ENCODE measurements at places on chromosomes 2 and 18.

DNA sequence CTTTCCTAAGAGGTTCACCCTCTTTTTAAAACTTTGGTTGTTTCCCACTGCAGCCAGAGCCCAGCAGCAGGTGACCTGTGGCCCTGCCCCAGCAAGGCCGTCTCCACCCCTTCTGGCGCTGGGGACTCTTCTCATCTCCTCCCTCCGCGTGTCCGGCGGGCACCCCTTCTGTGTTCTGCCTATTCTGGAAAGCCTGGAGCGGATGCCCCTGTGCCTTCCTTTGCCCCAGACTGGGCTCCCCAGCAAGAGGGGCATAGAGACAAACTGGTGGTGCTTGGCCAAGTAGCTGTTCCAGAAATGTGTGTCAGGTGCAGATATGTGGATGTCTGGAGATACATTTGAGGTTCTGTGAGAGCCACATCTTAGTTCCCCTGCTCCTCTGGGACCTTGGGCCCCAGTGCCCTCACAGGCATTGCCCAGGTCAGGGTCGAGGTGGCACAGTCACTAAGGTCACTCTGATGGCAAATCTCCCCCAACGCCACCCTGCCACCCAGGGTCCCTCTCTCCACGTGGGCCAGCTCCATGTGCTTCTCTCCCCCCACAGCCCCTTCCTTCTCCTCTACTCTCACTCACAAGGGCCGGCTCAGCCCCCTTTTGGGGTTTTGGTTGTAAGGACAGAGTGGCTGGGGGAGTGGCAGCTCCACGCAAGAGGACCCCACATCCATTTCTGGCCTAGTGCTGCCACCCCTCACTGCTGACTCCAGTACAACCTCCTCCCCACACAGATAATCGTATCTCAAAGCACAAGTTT lies 35.5 kb upstream of the TAF1B start:
- no peak for DNase-seq

- DNase-seq, result no peak
Measured at GRCh38 chr2:124001696-124002430, 23.2 kb upstream of the CNTNAP5 start.

- no peak for DNase-seq
Measured at GRCh38 chr2:155846259-155846658, 486.3 kb downstream of the NR4A2 start.

- no peak for DNase-seq
Measured at GRCh38 chr2:142134911-142135310, 4.1 kb upstream of the LRP1B start.

DNA sequence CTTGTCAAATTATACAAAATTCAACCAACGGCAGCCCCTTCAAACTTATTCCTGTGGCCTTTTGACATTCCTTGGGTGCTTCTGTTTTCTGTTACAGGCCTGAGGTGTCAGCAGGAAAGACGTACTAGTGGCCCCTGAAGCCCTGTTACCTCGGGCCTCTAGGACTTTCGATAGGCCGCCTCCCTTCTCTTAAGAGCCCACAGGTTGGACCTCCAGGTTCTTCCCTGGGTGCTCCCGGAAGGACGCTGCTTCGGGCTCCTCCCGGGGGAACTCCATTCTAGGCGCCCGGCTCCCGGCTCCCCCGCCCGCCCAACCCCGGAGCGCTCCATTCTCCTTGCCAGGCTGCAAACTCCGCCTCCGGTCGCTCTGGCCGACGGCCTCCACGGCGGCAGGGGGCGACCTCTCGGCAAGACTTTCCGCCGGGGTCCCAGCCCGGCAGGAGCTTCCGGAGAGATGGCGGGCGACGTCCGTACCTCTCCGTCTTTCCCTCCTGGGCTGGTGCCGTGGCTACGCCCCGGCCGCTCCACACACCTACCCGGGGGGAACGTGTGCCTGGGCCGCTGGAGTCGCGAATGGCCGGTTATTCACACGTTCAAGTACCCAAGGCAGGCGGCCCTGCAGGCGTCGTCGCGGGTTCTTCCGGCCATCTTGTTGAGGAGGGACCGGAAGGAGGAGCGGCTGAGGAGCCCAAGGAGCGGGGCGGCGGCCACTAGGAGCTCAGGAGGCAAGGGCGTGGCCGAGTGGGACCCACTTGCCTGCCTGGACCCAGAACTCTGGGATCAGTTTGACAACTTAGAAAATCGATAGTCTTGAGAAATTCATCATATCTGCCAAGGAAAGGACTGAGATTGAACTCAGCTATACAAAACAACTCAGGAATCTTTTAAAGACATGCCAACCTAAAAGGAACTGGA lies 27.5 kb downstream of the BOLA3 start:
- DNase-seq, result peak; percentile 84

DNA sequence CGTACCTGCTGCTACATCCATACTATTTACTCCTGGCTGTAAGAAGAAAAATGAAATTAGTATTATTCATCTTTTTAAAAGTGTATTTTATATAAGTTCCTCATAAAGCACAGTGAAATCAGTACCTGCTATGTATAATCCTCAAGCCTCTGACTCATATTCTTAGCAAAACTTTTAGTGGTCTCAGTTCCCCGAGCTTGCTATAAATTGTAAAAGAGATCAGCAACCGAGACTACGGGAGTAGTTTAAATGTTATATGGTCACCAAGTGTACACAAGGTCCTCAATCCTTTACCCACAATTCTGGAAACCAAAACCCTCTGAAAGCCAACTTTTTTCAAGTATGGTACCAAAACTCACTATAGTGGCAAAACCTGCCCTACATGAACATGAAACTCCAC lies 24.2 kb downstream of the PRPF40A start:
- no peak for DNase-seq

DNA sequence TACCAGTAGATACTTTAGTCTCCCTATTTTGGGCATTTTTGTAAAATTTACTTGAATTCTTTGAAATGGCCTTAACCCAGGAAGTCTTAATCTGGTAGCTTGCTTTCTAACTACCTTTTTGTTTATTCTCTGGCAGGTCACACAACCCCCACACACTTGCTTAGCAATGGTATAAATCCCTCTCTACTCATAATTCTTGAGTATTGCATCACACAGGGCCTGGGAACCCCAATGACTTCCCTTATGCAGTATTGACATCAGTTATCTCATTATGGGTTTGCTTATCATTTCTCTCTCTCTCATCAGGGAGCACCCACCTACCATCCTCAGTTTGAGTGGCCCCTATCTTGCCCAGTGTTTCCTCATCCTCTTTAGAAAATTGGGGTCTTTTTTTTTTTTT lies 207.1 kb downstream of the KCNS3 start:
- DNase-seq, result no peak

DNA sequence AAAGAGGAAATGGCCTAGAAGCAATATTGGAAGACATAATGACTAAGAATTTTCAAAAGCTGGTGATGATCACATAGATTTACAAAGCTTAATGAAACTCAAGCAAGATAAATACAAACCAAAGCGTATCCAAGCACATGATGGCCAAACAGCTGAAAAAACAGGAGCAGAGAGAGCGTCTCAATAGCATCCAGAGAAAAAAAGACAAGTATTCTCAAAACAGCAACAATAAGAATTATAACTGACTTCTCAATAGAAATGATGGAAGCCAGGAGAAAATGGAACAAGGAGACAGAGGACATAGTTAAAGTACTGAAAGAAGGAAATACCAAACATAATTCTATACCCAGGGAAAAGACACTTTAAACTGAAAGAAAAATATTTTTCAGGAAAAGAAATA lies 437.2 kb upstream of the TNP1 start:
- no peak for DNase-seq

GRCh38 chr2:239401881-239402233 lies 1.0 kb upstream of the HDAC4 start:
- DNase-seq, result no peak

GRCh38 chr18:64399566-64399965 lies 250.7 kb upstream of the LINC00305 start:
- DNase-seq, result no peak

DNA sequence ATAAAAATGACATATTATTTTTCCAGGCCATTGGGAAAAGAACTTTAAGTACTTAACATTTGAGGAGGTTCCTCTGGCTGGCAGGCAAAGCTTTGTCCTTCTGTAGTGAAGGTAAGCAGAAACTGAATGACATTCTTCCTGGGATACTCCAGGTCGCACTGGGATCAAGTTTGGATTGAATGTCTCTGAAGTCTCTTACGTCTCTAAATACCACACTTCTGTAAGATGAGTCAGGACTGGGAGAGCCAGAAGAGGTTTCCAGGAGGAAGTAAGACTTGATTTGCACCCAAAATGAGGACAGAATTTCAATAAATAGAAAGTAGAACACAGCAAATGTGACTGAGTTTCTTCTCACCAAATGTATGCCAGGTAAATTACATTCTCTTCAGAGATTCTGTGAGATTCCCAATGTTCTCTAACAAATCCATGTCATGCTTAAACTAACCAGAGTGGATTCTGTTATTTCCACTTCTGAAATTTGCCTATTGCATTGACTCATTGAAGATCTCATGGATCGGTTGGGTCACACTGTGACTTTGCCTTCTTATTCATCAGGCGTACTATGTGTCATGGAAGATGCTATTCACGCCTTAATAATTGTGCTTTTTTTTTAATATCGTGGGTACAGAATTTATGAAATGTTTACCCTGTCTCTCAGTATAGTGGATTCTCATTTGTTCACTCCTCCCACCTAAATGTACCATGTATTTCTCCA lies 25.5 kb upstream of the VIT start:
- no peak for DNase-seq

GRCh38 chr2:198424112-198424511 lies 619.7 kb downstream of the PLCL1 start:
- DNase-seq, result no peak

DNA sequence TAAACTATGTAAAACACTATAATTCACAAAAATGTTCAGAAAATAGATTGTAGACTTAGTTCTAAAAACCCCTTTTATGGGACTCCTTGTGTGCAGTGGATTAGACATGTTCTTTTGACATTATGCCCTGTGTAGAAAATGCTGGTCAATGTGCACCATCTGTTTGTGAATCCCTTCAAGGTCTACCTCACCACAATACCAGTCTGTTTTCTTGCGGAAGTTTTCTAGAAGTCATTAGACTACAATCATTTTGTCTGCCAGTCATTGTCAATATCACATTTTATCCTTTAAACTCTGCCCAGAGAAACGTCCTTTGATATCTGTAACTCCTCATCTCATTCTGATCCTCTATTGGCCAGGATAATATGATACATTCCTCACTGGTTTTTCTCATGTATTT lies 7.8 kb downstream of the ITGA4 start:
- DNase-seq, result peak; percentile 32

GRCh38 chr2:3434654-3435053 lies 55.2 kb downstream of the TRAPPC12 start:
- DNase-seq, result no peak

GRCh38 chr2:322326-322725 lies 34.4 kb upstream of the ALKAL2 start:
- no peak for DNase-seq

DNA sequence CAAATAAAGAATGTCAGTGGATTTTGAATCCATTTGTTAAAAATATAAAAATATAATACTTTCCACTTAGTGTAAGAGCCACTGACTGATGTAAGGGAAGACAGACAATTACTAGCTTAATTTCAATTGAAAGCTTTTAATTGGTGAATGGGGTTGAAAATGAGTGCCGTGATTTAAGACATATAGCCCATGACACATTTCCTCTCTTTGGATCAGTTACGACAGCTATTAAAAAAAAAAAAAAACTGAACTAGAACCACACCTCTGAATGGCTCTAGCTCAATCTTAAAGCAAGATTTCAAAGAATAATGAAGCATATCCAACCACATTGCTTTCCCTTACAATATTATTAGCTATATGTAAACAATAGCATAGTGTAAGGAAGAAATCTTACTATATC lies 44.0 kb downstream of the CIB4 start:
- DNase-seq, result no peak

GRCh38 chr2:197950724-197951123 lies 146.3 kb downstream of the PLCL1 start:
- no peak for DNase-seq

GRCh38 chr2:127134833-127135830 lies 28.2 kb upstream of the BIN1 start:
- DNase-seq, result peak; percentile 2

DNA sequence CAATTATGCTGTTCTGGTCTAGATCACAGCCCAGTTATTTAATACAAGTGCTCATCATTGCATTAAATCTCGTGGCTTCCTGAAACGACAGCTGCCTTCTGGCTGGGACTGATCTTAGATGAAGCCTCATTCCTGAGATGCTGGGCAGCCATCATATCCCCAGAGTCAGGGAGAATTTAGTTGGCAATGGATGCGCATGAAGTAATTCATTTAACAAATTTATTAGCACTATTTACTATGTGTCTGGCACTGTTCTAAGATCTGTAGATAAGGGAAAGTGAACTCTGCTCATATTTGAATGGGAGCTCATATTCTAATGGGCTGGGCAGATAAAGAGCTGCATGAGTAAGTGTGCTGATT lies 244.7 kb downstream of the KCNS3 start:
- no peak for DNase-seq

DNA sequence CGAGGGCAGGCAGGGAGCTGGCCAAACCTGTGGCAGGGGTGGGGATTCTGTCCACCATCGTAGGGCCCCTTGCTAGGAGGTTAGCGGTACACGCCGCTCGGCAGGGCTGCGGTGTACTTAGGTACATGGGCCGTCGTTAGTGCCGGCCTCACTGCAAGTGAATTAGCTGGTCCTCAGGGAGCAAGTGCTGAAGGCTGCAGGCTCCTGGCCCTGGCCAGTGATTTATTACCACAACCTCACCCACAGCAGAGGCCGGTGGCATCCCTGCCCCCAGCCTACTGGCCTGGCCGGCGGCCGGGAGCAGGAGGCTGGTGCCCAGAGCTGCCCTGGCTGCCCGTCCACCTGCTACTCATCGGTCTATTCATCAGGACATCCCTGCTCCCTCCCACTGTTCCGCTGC lies 19.6 kb upstream of the PTMA start:
- DNase-seq, result no peak

- no peak for DNase-seq
Measured at GRCh38 chr2:118841828-118842461, 5.5 kb downstream of the EN1 start.

- no peak for DNase-seq
Measured at GRCh38 chr2:212141499-212141898, 397.1 kb downstream of the ERBB4 start.

DNA sequence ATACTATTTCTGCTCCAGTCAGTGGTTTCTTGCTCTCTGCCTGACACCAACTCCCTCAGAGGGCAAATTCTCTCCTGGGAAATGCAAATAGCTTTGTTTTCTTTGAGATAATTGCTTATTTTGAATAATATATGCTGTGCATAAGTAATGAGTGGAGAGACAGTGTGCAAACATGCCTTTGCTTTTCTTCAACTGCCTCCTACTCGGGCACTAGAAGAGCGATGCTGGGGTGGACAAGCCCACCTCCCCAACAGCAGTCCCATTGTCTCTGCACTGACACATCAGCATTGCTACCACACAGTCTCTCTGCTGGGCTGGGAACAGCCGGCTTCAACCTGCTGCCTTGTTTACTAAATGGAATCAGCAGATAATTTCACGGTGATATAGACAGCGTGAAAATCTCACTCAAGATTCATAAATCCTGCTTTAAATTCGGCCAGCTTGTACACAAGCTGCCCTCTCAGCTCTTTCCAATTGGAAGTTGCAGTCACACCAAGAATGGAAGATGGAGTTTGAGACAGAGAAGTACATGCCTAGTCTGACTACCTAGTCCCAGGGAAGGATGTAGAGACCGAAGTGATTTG lies 694.5 kb downstream of the TDRD15 start:
- DNase-seq, result no peak

Measured in CD4-positive, alpha-beta T cell treated with Interleukin-4 for 4 hours (primary cell).